Umbilical cord (tissue), 2 donors: ENCODE measurements at places on chromosomes 5 and 9.
A peak's percentile ranks its signal among the peaks of the same experiment; 100 is the strongest.

- DNase-seq: no peak
Observed at GRCh38 chr5:136768457-136768856, 403.1 kb upstream of the TRPC7 start.

DNA sequence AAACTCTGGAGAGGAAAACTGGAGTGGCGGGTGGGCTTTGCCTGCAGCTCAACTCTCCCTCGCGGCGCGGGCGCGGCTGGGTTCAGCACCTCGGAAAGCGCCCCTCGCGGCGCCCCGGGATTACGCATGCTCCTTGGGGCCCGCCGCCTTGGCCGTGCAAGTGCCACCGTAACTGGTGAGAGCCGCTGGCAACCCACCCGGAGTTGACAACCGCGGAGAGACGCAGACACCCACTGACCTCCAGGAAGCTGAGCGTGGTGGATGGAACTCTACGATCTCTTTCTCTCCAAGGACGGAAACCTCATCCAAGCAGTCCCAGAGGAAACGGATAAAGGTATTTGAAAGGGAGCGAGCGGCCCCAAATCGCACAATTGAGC, 194 bp upstream of the RXFP3 start:
- DNase-seq: peak; percentile 55

- DNase-seq: peak; percentile 67
Observed at GRCh38 chr9:129451089-129451656, 169.7 kb downstream of the C9orf50 start.

- DNase-seq: peak; percentile 99
Observed at GRCh38 chr9:114677418-114677817, 4.6 kb downstream of the TEX48 start.

- no peak for DNase-seq
Observed at GRCh38 chr5:153584126-153584959, 93.9 kb downstream of the GRIA1 start.

- no peak for DNase-seq
Observed at GRCh38 chr9:15268782-15269181, 38.2 kb downstream of the TTC39B start.

DNA sequence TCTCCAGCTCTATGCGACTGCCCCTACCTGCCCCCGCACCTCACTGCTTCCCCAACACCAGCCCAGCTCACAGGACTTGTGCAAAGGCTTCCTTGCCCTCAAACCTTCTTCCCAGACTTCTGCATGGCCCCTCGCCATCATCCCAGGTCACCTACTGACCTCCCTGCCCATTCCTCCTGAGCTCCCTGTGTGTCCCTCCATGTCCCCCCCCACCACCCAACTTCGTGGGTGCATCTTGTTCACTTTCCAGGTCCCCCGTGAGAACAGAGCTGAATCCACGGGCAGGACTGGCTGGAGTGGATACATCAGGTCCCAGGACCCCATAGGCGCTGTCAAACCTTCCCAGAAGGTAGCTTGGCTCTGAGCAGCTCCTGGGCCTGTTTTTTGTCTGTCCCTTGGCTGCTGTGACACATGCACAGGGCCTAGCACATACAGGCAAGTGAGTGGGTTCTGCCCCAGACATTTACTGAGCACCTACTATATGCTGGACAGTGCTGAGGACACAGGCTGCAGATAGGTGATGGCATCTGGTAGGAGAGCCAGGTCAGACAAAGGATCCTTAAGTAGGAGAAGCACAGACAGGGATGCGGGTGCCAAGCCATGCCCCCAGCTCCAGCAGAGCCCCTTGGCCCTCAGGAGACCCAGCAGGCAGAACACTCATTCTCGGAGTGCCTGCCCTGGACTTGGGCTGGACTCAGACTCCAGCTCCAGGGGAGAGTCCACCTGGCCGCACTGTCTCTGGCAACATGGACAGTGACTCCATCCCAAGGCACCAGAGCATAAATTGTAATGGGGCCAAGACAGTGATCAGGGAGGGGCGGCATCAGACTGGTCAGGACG, 15.0 kb downstream of the NINJ1 start:
- no peak for DNase-seq

GRCh38 chr9:116978155-116978554, 291.1 kb downstream of the TRIM32 start:
- no peak for DNase-seq

DNA sequence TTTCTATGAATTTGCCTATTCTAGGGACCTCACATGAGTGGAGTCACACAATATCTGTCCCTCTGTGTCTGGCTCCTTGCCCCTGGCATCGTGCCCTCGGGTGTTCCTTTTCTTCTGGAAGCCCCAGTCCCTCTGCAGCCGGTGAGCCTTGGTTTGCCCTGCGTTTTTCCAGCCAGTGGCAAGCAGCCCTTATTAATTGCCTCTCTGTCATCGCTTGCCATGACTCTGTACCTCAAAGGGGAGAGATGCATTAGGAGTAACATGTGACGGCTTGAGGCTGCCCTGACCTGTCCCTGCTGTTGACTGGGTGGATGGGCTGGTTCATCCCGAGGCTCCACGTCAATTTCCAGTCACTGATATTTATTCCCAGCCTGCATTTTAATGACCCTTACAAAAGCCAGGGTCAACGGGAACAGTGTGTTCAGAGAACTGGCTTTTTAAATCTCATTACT, 87.3 kb downstream of the CFAP90 start:
- DNase-seq: no peak

DNA sequence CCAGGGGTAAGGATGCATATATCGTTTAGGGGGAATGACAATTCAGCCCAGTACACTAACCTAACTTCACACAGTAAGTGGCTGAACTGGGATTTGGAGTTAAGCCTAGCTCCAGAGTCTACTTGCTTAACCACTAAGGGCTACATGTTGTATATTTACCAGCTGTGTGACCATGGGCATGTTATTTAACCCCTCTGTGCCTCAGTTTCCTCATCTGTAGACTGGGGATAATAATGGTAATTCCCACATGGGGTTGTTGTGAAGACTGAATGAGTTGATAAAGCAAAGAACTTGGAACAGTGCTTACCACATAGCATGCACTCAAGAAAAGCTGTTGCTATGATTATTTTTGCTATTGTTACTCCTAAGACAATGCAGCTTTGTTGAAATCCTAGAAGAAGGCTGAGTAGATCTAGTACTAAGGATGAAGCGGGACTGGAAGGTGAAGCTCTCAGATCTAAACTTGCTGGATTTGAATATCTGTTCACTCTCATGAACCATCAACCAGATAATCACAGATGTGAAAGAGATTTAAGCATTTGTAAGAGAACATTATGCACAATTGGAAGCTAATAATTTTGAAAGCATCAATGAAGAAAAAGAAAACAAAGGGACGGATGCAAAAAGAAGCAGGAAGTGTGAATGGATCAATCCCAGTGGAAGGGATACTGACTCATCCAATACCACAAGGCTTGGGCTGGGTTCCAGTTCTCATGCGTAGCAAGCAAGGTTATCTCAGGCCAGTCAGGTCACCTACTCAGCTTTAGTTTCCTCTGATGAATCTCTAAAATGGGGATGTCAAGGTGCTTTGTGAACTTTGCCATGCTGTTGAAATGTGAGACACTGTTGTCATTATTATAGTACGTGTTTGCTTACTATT, 78.5 kb upstream of the TBC1D2 start:
- DNase-seq: no peak

DNA sequence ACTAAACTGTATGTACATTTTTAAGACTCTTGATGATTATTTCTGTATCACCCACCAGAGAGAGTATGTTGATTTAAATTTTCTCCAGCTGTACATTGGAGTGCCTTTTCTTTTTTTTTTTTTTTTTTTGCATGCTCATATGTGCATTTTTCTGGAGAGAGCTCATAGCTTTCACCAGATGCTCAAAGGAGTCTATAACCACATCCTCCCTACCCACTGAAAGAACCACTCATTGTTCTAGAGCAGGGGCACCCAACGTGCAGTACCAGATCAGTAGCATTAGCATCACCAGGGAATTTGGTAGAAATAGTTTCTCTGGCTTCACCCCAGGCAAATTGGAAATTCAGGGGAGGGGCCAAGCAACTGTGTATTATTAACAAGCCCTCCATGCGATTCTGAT, 53.9 kb upstream of the TMEM171 start:
- DNase-seq: no peak

GRCh38 chr9:114065304-114065703, 12.8 kb downstream of the AMBP start:
- DNase-seq: no peak

- DNase-seq: no peak
Observed at GRCh38 chr5:98258939-98259338, 514.5 kb upstream of the RGMB start.

GRCh38 chr5:81749561-81750307, 1.2 kb downstream of the SSBP2 start:
- peak; percentile 20 for DNase-seq

- peak; percentile 31 for DNase-seq
Observed at GRCh38 chr5:79464695-79465332, 49.1 kb downstream of the HOMER1 start.

GRCh38 chr5:7745882-7746610, 104.9 kb downstream of the CFAP90 start:
- DNase-seq: peak; percentile 57

- DNase-seq: no peak
Observed at GRCh38 chr5:10588109-10588775, 24.4 kb downstream of the ANKRD33B start.

GRCh38 chr9:108776920-108777639, 78.7 kb downstream of the ACTL7B start:
- no peak for DNase-seq
